NCI-H1105 (cell line): ENCODE measurements at places on chromosomes 6 and 20.

GRCh38 chr6:167093922-167094432 is 28.9 kb upstream of the CCR6 start:
- no peak for DNase-seq

- DNase-seq, result no peak
Measured at GRCh38 chr6:56913285-56914074, 41.4 kb upstream of the BEND6 start.

DNA sequence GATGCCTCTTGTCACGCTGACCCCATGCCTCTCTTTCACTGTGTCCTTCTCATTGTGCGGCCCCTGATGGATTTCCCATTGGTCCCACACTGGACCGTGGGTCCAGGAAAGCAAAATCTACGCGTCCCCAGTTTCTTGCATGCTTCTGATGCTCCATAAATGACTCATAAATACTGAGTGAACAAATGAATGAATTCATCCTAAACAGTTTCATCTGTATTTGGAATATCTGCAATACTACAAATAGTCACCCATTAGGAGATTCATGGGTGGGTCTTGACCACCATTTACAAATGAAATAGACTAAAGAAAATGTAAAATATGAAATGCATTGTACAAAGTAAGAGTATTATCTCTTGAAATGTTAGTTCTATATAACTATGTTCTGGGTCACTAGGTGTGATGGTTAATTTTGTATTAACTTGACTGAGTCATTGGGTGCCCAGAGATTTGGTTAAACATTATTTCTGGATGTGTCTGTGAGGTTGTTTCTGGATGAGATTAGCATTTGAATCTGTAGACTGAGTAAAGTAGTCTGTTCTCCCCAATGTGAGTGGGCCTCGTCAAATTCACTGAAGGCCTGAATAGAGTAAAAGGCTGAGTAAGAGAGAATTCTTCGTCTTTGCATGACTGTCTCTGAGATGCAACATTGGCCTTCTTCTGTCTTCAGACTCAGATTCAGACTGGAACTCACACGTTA is 448.7 kb downstream of the PREX1 start:
- DNase-seq, result no peak

DNA sequence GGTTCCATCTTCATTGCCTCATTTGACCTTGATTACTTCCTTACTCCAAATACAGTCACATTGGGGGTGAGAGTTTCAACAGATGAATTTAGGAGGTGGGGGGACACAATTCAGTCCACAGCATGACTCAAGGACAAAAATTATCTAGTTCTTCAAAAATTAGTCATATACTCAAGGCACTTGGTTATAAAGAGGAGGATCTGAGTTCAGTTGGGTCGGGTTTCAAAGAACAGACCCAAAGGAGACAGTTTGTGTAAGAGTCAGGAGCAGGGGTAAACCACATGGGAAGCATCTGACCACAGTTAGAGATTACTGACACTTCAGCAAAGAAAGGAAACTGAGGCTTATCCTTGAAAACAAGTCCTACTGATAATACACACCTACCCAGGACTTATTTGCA is 138.0 kb downstream of the TBC1D7 start:
- no peak for DNase-seq

GRCh38 chr6:167572106-167572505 is 247.2 kb downstream of the TTLL2 start:
- no peak for DNase-seq

DNA sequence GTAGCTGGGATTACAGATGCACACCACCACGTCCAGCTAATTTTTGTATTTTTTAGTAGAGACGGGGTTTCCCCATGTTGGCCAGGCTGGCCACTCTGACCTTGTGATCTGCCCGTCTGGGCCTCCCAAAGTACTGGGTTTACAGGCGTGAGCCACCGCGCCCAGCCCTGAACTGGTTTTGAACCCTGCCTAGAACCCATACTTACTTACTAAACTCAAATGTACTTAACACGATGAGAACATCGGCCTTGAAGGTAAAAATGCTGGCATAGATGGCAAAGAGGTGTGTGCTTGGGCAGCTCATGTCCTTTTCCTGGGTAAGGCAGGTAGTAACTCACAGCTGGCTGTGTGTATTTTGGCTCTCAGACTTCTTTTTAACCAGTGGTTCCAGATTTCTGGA is 3.2 kb upstream of the ARMC12 start:
- DNase-seq, result no peak

GRCh38 chr6:167499161-167499660 is 174.3 kb downstream of the TTLL2 start:
- no peak for DNase-seq

GRCh38 chr6:52394251-52394666 is 25.9 kb upstream of the EFHC1 start:
- no peak for DNase-seq
